Urinary bladder (tissue), 4 donors: ENCODE measurements at places on chromosomes 5 and 9. TPM values are rescaled to one million over a fixed set of nuclear protein-coding genes. Genes with fewer than 3 reads are reported as not detected.

GGTA1 gene
- 10.2 TPM for total RNA-seq

GPX8 gene
- total RNA-seq: 120 TPM

CYFIP2 gene
- total RNA-seq: 43.7 TPM

GABRA6 gene
- not detected for total RNA-seq

MACROH2A1 gene
- total RNA-seq: 150 TPM

UAP1L1 gene
- 4.0 TPM for total RNA-seq

TCOF1 gene
- total RNA-seq: 11.9 TPM

VDAC1 gene
- 136 TPM for total RNA-seq

MSX2 gene
- 11.3 TPM for total RNA-seq

RAB3C gene
- total RNA-seq: 2.0 TPM

AQP7 gene
- total RNA-seq: 1.9 TPM

ANKRD18A gene
- 0.95 TPM for total RNA-seq

CMBL gene
- total RNA-seq: 17.2 TPM

ZNF366 gene
- 2.9 TPM for total RNA-seq

LOX gene
- total RNA-seq: 158 TPM

PIGO gene
- total RNA-seq: 8.6 TPM

PHF24 gene
- 0.69 TPM for total RNA-seq
